H54 (cell line): ENCODE measurements at places on chromosomes 13 and 19.

- DNase-seq = no peak
Observed at GRCh38 chr19:51824281-51825005, 29.5 kb downstream of the FPR3 start.

DNA sequence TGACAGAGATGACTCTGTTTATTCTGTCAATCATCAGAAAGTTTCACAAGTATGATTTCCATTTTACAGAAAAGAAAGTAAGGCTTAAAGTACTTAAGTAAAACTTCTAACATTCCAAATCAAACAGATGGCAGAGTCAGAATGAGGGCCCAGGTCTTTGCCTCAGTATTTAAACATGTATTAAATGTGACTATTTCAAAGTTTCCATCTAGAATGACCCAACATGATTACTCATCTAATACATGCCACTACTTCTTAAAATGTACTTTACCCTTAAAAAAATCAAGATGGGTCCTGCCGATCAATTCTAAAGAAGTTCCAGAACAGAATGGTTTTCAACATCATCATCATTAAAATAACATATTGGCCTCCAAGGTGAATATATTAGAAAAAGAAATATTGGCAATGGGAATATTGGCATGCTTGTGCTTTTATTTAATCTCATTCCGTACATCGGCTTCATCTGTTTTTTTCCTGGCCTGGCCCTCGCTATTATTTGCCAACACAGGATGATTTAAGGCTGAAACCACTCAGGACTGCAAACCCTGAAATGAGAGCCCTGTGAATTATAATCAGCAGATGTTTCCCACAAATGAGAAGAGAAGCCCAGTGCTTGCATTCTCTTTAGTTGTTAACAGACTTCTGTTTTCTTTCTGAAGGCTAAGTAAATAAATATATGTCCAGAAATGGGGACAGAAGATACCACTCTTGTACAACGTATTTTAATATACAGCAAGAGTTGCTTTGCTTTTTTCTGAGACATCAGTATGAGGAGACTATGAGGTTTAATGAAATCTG, 340.0 kb downstream of the DNAJC15 start:
- no peak for DNase-seq

DNA sequence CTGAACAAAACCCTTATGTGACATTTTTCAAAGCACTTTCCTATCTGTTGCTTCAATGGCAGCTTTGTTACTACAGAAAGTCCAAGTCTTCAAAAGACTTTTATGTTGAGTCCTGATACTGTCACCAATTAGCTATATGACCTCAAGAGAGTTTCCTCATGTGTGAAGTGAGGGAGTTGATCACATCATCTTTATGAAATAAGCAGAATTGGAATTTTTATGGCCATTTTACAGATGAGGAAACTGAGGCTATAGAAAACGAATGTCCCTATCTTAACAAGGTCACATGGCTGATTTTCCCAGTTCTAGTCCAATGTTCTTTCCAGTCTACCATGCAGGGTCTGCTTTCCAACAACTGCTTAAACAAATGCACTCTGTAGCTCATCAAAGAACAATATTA, 2.6 kb downstream of the TNFRSF19 start:
- no peak for DNase-seq

DNA sequence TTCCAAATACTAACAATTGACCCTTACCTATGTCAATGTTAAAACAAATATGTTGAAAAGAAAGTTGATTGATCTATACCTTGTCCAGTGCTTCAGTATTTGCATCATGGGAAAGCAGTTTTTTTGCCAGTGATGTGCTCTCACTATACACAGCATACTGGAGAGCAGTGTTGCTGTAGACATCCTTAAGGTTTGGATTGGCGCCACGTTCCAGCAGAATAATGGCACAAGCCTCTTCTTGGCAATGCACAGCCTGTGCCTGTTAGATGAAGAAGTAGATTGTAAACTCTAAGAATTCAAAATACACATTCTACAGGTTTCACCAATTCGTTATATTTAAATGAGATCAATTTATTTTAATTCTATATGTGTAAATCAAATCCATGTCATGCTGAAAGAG, 43.9 kb upstream of the C1QTNF9B start:
- DNase-seq = no peak

GRCh38 chr19:50764409-50764808, 5.9 kb upstream of the GPR32 start:
- DNase-seq = no peak

DNA sequence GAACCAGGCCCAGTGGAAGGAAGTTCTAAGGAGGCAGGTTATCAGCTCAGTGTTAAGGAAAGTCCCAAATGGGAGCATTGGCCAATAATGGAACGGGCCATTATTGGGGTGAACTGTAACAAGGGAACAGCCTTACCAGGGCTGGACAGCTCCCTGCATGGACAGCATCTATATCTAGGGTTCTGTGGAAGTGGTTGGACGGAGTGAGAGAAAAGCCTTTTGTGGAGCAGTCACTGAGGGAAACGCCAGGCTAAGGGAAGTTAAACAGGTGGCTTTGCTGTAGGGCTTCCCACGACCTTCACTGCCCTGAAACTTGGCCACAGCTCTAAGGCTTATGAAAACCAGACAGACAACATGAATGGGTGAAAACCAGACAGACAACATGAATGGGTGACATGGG, 17.0 kb downstream of the POU2F2 start:
- no peak for DNase-seq

GRCh38 chr13:40315416-40316064, 350.9 kb downstream of the FOXO1 start:
- DNase-seq = peak; percentile 6
